Upper lobe of left lung (tissue), 6 donors: ENCODE measurements at places on chromosomes 2 and 18.

GRCh38 chr2:191462370-191462769 lies 215.6 kb upstream of the NABP1 start:
- peak; percentile 26 for DNase-seq

DNA sequence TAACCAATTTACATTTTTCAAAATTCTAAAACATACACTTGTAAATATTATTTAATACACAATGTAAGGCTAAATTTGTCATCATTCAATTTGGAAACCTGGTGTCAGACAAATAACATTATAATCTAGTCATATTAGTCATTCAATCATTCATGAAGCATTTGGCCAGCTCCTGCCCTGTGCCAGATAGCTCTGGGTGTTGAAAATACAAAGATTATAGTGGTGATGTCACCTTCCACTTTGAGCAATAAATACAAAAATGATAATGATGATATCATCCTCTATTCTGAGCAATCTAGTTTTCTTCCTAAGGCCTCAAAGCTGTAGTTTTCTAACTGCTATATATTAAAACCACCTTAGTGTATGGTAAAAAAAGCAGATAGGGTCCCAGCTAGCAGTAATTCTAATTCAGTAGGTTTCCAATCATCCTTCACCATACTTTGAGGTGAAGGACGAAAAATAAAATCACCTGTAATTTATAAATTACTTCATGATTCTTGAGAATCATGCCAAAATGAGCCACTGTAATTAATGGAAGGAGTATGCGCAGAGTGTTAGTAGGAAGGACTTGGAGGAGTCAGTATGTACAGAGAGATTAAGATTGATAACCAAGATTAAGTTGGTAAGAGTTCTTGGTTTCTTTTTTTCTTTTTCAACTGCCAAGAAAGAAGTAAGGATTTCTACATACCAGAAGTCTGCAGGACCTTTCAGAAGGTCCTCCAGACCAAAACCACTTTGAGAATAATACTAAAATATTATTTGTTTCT lies 23.2 kb downstream of the MEMO1 start:
- DNase-seq = no peak

DNA sequence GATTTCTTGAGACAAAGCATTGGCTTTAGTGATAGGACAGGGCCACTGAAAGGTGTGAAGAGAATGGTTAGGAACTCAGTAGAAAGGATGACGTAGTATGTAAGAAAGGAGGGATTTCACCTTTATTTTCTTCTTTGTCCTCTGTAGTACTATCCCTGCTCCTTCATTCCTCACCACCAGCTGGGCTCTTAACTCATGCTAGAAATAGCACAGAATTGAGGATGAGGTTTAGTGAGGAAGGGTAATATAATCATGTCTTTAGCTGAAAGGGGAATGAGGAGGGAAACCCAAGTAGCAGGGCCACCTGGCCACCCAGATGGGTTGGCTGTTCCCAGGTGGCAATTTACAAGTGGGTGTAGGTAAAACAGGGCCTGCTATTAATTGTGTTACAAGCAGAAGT lies 15.2 kb downstream of the ACVR2A start:
- DNase-seq = no peak

GRCh38 chr18:74457725-74458421 lies 765 bp upstream of the DIPK1C start:
- DNase-seq = peak; percentile 66
